ENCODE measurements at places on chromosomes 6 and 20.
A peak's percentile ranks its signal among the peaks of the same experiment; 100 is the strongest.

DNA sequence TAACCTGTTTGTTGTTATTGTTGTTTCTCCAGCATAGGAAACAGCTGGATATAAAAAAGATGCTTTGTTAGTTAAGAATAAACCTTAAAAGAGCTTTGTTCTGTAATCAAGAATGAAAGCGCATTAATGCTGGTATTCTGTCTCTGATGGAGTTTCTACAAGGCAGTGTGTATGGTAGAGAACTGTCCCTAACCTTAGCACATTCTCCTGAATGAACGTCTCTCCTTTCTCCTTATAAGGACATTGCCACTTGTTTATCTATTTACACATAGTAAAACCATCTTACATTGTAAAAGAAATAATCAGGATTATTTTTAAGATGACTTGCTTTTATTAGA is 33.8 kb upstream of the LCA5 start:
- no peak for DNase-seq

- no peak for DNase-seq
Observed at GRCh38 chr20:34089655-34090345, 22.2 kb downstream of the EIF2S2 start.

- no peak for DNase-seq
Observed at GRCh38 chr6:98529364-98529763, 305.0 kb upstream of the POU3F2 start.

- no peak for DNase-seq
Observed at GRCh38 chr6:14671261-14671681, 553.7 kb downstream of the CD83 start.

DNA sequence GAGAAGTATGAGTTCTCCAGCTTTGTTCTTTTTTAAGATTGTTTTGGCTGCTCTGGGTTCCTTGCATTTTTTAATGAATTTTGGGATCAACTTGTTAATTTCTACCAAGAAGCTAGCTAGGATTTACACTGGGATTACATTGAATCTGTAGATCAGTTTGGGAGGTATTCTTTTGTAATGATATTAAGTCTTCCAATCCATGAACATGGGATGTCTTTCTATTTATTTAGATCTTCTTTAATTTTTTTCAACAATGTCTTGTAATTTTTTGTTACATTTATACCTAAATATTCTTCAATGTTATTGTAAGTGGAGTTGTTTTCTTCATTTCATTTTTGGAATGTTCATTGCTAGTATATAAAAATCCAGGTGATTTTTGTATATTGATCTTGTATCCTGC is 12.5 kb downstream of the PRIM2 start:
- DNase-seq: no peak

DNA sequence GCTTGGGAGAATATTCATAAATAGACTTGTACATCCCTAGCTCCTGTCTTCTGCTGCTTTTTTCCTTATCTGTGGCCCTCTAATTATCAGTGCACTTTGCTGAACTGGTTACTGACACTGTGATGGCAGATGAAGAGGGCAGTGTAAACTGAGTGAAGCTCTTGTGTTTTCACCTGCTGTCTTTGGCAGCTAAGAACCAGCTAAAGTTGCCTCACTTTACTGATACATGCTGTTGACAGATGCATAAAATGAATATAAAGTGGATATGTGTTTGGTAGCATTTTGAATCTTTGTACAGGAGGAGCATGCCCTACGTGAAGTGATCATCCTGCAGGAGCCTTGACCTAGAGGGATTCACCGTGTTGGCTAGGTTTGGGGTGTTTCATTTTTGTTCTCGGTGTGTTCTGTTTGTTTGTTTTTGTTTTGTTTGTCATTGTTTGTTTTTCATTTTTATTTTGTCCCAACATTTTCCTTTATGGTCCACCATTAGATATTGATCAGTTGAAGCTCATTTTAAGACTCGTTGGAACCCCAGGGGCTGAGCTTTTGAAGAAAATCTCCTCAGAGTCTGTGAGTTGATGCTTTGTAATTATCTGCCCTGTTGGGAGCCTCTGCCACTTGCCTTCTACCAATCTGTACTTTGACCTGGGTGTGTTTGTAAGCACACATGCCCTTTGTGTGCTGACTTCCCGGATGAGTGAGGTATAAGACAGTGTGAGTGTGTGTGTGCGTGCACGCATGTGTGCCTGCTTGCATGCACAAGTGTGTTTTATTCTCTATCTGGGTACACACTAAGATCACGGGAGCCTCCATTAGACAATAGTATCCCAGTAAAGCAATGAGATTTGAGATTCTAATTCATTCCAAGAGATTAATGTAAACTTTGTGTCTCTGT is 34.6 kb upstream of the MAPK13 start:
- DNase-seq: no peak

DNA sequence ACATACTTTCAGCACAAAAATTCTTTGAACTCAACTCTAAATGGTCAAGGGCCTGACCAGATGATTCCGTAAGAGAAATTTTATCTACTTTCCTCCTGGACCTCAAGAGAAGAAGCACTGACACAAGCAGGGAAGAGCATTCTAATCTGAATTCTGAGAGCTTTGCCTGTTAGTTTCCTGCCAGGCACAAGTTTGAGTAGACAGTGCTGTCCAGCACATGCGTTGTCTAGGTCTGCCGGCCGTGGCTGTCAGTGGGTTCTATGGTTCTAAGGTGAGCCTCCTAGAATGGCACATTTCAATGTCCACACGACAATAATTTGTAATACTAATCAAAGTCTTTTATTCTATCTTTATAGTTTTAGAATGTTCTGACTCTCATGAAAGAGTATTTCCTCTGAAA is 91.9 kb downstream of the RFPL4B start:
- no peak for DNase-seq

DNA sequence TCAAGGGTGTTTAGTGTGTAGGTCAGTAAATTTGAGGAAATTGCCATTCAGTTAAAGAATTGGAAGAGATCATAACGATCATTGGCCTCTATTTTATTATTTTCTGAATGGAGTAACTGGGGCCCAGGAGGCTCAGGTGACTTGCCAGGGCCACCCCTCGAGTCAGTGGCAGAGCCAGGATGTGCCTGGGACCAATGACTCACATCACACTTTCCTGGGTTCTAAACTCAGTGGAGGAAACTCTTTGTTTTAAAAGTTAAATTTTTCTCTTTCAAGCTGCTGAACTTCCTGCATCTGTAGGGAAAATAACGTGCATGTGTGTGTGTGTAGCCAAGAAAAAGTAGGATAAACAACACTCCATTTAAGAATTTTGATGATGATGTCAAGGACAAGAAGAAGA is 135.5 kb downstream of the MYLK4 start:
- no peak for DNase-seq

GRCh38 chr6:76861403-76861802 is 601.9 kb downstream of the HTR1B start:
- no peak for DNase-seq

DNA sequence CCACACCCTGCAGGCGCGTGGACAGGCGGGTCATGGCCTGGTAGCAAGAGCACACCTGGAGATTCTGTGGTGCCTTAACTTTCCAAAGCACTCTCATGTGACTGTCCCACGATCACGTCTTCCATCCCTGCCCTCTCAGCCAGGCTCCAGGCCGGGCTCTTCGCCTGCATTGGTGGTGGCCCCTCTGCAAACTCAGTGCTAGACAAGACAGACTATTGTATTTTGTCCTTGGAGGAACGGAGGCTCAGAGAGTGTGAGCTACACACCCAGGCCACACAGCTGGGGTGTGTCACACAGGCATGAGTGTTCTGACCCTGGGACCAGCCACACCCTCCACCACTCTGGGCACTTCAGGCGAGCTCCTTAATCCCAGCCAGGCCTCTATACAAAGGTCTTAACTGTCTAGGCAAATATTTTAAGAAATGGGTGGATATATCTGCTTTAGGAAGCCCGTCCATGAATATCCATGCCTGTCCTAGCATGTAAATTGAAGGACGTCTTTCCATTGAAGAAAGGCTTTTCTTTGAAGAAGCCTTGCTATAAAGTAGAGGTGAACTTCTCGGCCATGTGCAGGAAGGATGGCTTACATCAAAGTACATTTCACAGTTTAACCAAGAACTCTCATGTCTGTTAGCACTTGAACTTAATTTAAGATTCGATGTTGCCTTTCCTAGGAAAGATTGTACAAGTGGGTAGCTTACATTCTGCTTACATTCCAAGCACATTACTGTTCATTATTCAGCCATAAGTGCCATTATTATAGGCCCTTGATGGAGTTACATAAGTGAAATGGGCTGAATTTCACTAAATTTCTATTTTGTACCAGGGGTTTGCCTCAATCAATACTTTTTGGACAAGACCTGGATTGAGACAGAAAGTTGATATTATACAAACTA is 263.9 kb downstream of the DLL1 start:
- DNase-seq: no peak

GRCh38 chr6:16277101-16277981 is 39.0 kb downstream of the GMPR start:
- peak; percentile 45 for DNase-seq

- DNase-seq: peak; percentile 66
Observed at GRCh38 chr20:49979030-49979832, 3.5 kb upstream of the SNAI1 start.

DNA sequence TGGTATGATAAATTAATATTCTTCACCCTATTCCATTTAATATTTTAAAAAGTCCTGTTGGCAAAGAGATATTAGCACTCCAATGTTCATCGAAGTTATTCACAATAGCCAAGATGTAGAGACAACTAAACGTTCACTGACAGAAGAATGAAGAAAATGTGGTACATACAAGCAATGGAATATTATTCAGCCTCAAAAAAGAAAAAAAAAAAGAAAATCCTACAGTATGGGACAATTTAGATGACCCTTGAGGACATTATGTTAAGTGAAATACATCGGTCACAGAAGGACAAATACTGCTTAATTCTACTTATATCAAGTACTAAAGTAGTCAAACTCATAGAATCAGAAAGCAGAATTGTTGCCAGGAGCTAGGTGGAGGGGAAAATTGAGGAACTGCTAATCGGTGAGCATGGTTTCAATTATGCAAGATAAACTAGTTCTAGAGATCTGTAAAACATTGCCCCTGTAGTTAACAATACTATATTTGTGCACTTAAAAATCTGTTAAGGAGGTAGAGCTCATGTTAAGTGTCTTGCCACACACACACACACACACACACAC is 4.7 kb downstream of the GCLC start:
- no peak for DNase-seq

GRCh38 chr20:39381595-39381994 is 419.5 kb downstream of the DHX35 start:
- no peak for DNase-seq

- no peak for DNase-seq
Observed at GRCh38 chr20:50762435-50763220, 31.2 kb downstream of the PARD6B start.

GRCh38 chr6:150638267-150638666 is 38.6 kb downstream of the PLEKHG1 start:
- DNase-seq: no peak

GRCh38 chr6:159769470-159769869 is 7.6 kb downstream of the ACAT2 start:
- no peak for DNase-seq

DNA sequence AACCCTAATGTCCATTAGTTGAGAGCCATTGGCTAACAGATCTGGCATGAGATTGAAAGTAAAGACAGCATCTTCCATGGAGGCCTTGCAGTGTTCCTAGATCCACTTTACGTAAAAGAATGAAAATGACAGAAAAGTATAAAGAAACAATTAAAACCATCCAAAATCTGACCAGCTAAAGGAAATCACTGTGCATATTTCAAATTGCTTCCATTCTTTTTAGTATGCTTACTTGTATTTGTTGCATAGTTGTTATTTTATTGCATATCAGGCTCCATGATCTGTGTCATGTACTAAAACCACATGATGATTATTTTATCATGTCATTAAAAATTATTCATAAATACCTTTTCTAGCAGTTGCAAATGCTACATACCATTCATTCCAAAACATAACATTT is 67.9 kb downstream of the GCLC start:
- no peak for DNase-seq

GRCh38 chr6:136415351-136416007 is 125.8 kb upstream of the BCLAF1 start:
- peak; percentile 80 for DNase-seq

DNA sequence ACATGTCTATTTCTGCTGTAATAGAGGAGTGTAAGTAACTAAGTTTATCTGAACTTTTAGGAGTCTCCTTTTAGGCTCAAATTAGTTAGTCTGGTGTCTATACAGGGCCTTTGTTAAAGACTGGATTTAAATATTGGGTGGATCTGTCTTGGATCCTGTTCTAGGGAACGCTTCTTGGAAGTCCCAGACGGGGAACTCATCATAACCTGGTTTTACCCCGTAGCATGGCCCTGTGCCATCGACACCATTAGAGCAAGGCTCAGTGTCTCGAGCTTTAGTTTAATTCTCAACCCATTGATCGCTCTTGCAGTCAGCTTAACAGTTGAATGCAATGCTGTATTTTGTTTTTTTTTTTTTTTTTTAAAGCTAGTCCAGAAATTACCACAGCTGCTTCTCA is 89.9 kb downstream of the CARMIL1 start:
- DNase-seq: no peak

- no peak for DNase-seq
Observed at GRCh38 chr20:57857969-57858368, 148.2 kb upstream of the PMEPA1 start.
